ENCODE measurements at places on chromosomes 2 and 18.

DNA sequence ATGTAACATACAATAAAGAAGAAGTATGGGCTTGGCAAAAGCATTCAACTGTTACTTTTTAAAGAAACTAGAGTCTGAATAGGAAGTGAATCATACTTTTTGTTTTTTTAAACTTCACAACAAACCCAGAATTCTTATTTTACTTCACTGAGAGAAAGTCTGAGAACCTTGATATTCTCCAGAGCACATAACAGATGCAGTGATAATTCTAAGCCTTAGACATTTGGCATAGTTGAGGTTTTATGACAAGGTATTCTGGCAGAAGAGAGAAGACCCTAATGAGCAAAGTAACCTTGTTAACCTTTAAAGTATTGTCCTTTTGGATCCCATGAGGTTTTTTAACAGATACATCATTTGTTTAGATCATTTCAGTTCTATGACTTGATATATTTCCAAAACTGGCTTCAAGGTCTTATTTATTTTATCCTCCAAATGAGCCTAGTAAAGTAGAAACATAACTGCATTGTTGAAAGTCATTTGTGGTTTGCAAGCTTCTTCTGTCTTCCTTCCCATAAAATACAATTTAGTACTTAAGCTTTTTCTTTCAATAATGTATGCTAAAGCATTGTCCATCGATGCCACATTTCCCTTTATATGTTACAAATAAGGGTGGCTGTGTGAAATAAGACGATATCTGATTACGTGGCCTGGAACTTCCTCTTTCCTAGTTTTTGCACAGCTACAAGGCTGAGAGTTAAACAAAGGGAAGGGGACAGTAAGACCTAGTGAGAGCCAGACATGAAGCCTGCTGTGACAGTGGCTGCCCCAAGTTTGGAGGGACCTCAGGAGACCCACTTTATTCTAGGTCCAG is 86.1 kb upstream of the ITPRID2 start:
- DNase-seq: peak; percentile 81

- no peak for DNase-seq
These were observed 168.2 kb downstream of the TWIST2 start for GRCh38 chr2:239015901-239016675.

- DNase-seq: no peak
These were observed 371.5 kb downstream of the LNPK start for GRCh38 chr2:175630280-175631244.

- no peak for DNase-seq
These were observed 12.3 kb downstream of the HSPD1 start for GRCh38 chr2:197487385-197487784.

DNA sequence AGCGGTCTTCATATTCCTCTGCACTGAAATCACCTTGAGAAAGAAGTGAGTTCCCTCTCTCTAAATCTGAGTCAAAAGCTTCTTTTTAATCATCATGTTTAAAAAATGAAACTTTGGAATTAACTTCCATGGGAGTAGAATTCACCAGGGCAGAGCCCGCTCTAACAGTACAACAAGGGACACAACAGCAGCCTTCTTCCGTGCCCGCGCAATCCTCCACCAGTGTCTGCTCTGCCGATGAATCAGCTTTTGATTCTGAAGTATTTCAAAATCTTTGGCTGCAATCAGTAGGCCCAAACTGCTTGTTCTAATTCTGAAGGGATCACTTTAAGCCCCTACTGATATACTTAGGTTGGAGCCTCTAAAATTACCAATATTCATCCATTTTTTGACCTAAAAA is 76.9 kb downstream of the USP40 start:
- no peak for DNase-seq

DNA sequence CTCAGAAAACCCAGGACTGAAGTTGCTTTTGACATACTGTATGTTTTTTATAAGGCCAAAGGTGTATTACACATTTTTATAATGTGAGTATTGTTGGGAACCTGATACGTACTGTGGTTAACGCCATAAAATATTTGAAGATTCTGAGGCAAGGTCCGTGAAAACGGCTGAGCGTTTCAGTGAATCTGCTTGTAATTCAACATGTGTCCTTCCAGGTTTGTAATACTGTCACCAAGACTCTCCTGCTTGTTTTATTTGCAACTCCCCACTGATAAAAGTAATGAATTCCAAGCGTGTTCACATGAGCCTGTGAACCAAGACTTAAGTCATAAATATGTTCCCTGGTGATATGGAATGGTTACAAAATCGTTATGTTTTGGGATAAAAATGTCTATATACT is 23.9 kb upstream of the FRZB start:
- no peak for DNase-seq

DNA sequence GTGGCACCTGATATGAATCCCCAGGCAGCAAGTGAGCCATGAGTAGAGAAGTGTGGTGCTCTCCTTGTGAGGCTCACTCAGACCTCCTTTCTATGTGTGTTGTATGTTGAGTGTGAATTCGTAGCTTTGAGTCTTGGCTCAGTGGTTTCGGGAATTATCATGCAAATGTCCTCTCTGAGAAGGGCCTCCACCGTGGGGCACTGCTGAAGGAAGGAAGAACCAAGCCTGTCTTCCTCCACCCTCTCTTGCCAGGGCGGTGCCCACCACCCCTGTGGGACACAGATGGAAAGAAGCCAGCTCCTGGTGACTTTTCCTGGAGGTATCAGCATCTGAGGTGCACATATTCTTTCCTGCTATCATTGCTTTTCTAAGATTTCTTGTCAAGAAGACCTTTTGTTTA is 156.1 kb downstream of the MYT1L start:
- no peak for DNase-seq

DNA sequence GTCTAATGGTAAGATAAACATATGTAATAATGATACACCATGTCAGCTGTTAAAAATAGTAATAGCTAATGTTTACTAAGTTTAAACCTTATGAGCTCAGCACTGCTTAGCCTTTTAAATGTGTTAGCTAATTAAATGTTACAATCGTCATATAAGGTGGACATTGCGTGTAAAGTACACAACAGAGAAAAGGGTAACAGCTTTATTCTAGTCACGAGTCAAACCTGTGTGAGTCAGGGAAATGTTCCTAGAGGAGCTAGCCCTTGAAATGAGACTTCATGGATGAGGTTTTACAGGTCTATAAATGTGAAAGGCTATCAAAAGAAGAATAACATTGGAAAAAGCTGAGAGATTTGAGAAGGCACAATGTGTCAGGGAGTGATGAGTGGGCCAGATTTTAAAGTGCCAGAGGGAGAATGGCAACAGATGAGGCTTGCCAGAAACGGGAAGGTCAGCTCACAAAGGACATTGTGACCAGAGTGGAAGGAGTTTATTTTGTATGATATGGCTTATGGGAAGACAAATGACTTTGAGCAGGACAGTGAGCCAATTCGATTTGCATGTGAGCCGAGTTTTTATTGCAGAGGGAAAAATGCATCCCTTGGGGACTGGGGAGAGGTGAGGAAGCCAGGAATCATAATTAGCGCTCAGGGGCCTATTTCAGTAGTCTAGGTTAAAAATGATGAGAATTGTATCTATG is 276.3 kb downstream of the CTNNA2 start:
- no peak for DNase-seq

GRCh38 chr2:38323623-38324022 is 53.5 kb downstream of the ATL2 start:
- DNase-seq: no peak

DNA sequence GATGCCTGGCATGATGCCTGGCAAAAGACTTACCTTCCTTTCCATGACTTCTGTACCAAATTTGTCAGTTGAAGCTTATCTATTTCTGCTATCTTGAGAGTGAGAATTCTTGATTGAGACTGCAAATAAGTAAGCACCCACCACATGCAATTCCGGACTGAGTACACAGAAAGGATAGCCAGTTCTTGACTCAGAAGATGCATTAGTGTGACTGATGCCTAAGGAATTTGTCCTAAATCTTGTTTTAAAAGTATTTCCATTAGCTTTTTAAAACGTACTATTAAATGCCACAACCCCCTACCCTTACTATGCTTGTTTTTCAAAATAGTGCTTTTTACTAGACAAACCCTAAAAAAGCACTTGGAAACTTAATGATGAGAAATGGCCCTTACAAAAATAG is 545 bp downstream of the MPP4 start:
- DNase-seq: no peak
